Occipital lobe (tissue), 3 donors: ENCODE measurements at places on chromosomes 7 and 10. TPM values are rescaled to one million over a fixed set of nuclear protein-coding genes. Genes with fewer than 3 reads are reported as not detected.

- DNase-seq, result no peak
Observed at GRCh38 chr7:100604976-100605911, 3.1 kb downstream of the PCOLCE start.

Gene INSIG1
- total RNA-seq, result 109 TPM

- DNase-seq, result peak; percentile 20
Observed at GRCh38 chr10:71390461-71390835, 6.3 kb upstream of the CDH23 start.

- DNase-seq, result no peak
Observed at GRCh38 chr10:91140995-91141549, 79.4 kb upstream of the PCGF5 start.

Gene CYP26A1
- 10.0 TPM for total RNA-seq

Gene INHBA
- total RNA-seq, result 33.1 TPM

DNA sequence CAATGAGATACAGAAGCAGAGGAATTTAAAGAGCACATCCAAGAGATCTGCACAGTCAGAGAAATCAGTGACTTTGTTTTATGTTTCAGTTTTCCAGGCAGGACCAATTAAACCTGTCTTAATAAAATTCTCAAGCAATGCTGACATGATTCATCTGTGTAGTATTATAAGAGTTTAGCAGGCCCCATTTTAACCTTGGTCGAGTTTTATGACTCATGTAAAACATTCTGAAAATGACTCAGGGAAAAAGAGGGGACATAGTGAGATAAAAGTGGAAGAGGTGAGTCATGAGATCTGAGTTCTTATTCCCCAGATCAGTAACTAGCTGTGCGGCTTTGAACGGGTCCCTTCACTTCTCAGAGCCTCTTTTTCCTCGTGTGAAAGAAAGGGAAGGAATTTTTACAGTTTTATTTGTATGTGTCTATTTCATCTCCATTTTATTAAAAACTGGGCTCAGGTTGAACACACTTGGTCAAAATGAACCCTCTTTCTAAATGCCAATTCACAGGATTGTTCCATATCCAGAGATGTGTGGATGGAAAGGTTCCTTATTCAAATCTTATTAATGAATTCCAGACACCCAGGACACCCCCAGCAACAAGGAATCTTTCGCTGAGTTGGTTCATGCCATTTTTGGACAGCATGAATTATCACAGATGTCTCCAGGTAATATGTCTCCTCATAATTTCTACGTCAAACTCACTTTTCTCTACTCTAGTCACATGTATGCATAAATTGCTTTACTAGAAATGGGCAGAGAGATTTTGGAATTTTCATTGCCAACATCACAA lies 143.2 kb downstream of the JAZF1 start:
- DNase-seq, result no peak

Gene PON3
- total RNA-seq, result 0.47 TPM

Gene ANKRD30A
- total RNA-seq, result not detected

Gene ENTPD1
- 9.4 TPM for total RNA-seq
